Activated T-helper 1 cell treated with anti-CD3 and anti-CD28 coated beads, Interleukin-12 subunit alpha, Interleukin-12 subunit beta, Interleukin-2, Interleukin-4 antibody, amounts not matched to agents 30 ng/mL and 10 ng/mL and 1 ng/mL, durations not matched to agents 14 hours and 24 hours and 36 hours (primary cell): ENCODE measurements at places on chromosomes 6 and 20. TPM values are rescaled to one million over a fixed set of nuclear protein-coding genes. Genes with fewer than 3 reads are reported as not detected.

The RHAG gene
- total RNA-seq, result not detected in 2 replicates

The PREX1 gene
- total RNA-seq, result 68.2 and 69.4 TPM in 2 replicates

The SNAP91 gene
- total RNA-seq, result not detected in 2 replicates

The TMEM200A gene
- 0.67 and 0.69 TPM in 2 replicates for total RNA-seq

The DSE gene
- 1.9 and 3.1 TPM in 2 replicates for total RNA-seq

The CRIP3 gene
- not detected in 2 replicates for total RNA-seq

- peaks cover 37% of the 10 kb centered on the region for H3K4me1 ChIP-seq
- peaks cover 21% of the 10 kb centered on the region for H3K27me3 ChIP-seq
- no peak for DNase-seq
- H3K36me3 ChIP-seq, result no peaks in the 10 kb centered on the region
- no peak overlapping the region for H3K27ac ChIP-seq
- no peak overlapping the region for H3K4me3 ChIP-seq
Measured at GRCh38 chr6:132364306-132365074, 36.8 kb downstream of the MOXD1 start.

- H3K27ac ChIP-seq, result no peak overlapping the region
- no peaks in the 10 kb centered on the region for H3K36me3 ChIP-seq
- peaks cover 1% of the 10 kb centered on the region for H3K27me3 ChIP-seq
- DNase-seq, result no peak
- no peak overlapping the region for H3K4me3 ChIP-seq
- no peaks in the 10 kb centered on the region for H3K4me1 ChIP-seq
Measured at GRCh38 chr6:136144251-136145023, 105.7 kb downstream of the MTFR2 start.

DNA sequence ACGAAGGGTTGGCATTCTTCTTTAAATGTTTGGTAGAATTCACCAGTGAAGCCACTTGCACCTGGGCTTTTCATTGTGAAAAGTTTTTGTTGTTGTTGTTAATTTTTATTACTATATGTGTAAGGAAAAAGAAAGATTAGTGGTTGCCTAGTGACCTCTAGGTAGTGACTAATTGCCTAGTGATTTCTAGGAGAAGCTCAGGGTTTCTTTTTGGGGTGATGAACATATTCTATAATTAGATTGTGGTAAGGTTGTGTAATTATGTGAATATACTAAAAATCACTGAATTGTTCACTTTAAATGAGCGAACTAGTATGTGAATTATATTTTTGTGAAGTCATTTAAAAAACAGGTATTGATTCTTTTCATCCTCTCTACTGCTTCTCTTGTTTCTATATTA lies 123.8 kb upstream of the TMEM170B start:
- H3K4me1 ChIP-seq, result peaks cover 78% of the 10 kb centered on the region
- peaks cover 2% of the 10 kb centered on the region for H3K36me3 ChIP-seq
- peak overlapping the region; percentile 49 for H3K4me3 ChIP-seq

DNA sequence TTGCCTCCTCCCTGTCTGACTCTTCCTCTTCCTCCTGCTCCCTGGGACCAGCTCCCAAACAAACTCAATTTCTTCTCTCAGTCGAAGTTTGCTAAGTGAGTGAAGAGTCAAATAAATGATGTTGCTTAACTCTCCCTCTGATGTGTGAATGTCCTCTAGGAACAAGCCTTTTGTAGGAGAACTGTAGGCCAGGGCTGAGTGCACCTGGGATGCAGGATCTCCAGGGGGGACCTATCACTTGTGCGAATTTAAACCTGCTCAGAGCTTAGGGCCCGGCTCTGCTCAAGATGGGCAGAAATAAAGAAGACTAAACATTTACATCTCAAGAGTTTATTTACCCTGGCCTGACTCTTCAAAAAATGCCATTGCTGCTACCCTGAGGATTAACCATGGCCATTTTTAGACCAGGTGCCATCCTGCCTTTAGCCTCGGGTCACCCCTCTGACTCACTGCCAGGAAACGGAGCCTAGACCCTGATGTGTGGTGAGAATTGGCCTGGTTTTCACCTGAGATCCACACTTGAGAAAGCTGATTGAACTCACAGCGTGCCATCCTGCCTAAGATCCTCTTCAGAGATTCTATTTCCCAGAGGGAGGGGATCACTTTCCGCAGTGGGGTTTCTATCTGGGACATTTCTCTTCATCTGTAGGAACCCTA lies 63.6 kb upstream of the CD93 start:
- DNase-seq, result no peak
- H3K4me1 ChIP-seq, result peaks cover 70% of the 10 kb centered on the region
- H3K27ac ChIP-seq, result no peak overlapping the region
- no peak overlapping the region for H3K4me3 ChIP-seq

- no peaks in the 10 kb centered on the region for H3K27me3 ChIP-seq
- H3K36me3 ChIP-seq, result peaks cover 60% of the 10 kb centered on the region
- no peak for DNase-seq
Measured at GRCh38 chr6:15522026-15522425, 140.8 kb downstream of the DTNBP1 start.

DNA sequence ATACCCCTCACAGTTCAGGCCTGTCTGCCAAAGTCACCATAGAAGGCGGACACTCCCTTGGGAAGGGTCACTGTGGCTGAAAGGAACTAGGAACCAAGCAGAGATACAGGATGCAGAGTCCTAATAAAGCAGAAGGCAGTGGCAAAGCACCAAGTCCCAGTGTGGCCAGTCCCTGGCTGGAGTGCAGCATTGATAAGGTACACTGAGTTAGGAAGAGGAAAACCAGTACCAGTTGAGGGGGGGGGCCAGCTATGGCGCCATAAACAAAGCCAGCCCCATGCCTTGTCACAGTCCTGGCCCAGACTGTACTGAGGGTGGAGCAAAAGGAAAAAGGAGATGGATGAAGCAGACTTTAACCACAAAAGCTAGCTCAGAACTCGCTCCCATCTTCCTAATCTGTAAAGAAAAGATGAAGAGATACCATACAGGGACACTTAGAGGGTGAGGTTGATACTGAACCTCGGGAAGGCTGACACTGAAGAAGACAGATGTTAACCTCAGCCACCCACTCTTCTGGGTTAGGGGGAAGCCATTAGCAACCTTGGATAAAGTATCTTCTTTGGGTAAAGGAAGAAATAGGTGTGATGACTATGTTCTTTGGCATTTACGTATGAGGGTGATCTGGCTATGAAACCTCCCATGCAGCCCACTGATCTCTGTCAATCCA lies 7.8 kb downstream of the ABHD12 start:
- peaks cover 9% of the 10 kb centered on the region for H3K36me3 ChIP-seq
- peaks cover 25% of the 10 kb centered on the region for H3K4me1 ChIP-seq
- H3K27ac ChIP-seq, result no peak overlapping the region
- no peaks in the 10 kb centered on the region for H3K27me3 ChIP-seq
- DNase-seq, result no peak

DNA sequence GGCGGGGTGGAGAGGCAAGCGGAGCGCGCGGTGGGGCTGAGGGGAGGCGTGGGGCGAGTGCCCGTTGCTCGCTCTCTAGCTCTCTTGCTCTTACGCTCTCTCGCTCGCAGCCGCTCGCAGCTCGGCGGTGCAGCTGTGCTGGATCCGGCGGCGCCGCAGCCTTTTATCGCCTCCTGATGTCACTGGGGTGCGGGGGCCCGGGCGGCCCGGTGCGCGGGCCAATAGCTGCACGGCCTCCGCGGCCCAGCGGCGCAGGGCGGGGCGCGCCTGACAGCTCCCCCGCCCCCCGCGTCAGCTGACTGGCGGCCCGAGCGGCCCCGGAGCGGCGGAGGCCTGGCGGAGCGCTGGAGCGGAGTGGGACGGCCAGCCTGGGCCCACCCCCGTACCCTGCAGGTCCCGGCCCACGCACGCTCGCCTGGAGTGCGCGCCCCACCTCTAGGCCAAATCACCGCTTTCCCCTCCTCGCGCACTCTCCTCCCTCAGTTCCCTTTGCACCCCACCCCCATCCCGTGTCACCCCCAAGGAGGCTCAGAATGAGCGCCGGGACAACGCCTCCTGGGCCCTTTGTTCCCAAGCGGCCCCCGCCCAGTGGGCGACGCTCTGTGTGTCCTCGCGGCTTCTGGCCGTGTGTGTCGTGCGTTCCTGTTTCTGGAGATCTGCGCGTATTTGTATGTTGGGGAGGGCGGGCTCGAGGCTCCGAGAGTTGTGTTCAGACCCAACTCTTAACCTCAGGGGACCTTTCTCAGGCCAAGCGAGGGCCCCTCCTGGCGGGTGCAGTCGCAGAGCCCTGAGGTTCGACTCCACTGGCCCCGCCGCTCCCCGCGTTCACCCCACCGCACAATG lies at the start of gene MAFB:
Gene MAFB (minus strand): TSS at position 137 of the 843 bp plus-strand sequence. CDS start 386 bp downstream, outside the sequence.
- peak within 1 kb of the TSS; percentile 70 for H3K27ac ChIP-seq
- DNase-seq, result peak; percentile 13
- no peaks in the 10 kb centered on the region for H3K4me1 ChIP-seq
- peaks cover 79% of the 10 kb centered on the region for H3K27me3 ChIP-seq

DNA sequence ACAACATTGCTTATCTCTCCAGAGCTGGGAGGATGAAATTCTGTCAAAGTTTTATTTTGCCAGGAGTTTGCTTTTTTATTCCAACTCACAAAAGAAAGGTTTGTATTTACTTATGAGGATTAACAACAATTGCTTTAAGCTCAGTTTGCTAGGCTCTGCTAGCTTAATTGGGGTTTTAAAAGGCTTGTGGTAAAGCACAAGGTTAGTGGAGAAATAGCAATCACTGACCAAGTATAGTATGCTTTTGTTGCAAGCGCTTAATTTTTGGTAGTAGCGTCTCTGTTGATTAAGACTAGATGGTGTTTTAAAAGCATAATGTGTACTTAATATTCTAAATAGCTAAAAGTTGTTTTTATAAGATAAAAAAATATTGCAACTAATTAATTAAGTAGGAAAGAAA lies 45.7 kb downstream of the TINAG start:
- no peaks in the 10 kb centered on the region for H3K27me3 ChIP-seq
- no peaks in the 10 kb centered on the region for H3K36me3 ChIP-seq
- no peak overlapping the region for H3K4me3 ChIP-seq
- no peak overlapping the region for H3K27ac ChIP-seq
- H3K4me1 ChIP-seq, result no peaks in the 10 kb centered on the region
- no peak for DNase-seq
